ENCODE measurements at places on chromosomes 13 and 19.

- DNase-seq = no peak
Measured at GRCh38 chr19:31946491-31946890, 398.9 kb upstream of the ZNF507 start.

DNA sequence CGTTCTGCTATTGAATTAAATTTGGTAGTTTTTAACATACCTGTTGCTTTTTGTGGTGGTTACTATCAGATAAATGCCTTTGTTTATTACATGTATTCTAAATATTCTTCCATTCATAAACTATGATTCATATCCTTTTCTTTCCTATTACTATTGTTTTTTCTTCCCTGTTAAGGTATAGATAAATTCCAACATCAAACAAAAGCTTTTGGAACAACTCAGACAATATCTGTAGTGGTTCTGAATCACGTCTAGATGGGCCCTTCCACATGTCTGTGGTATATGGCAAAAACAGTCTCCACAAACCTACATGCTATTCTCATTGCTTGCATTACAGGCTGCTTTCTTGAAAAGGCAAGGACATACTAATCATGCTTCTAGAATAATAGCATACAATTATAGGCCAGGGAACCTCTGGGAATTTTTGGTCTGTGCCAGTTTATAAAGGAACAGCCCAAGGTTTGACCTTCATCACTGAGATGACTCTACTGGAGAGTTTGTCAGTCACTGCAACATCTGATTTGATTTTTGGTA lies 6.4 kb downstream of the LRCH1 start:
- DNase-seq = no peak

DNA sequence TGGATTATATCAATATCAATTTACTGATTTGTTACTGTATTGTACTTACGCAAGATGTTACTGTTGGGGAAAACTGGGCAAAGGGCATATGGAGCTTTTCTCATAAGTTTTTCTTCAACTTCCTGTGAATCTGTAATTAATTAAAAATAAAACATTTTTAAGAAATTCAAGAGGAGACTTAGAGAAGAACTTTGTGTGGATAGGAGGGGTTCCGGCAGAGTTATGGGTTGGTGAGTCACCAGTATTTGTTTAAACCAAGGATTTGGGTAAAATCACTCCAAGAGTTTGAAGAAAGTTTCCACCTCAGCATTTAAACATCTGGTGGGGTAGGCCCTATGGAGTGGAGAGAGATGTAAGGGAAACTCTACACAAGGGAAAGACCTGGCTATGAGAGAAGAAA lies 379.6 kb downstream of the TSHZ3 start:
- DNase-seq = no peak

GRCh38 chr13:43937839-43938238 lies 58.1 kb downstream of the LACC1 start:
- DNase-seq = no peak

- no peak for DNase-seq
Measured at GRCh38 chr13:98504371-98504963, 72.4 kb downstream of the STK24 start.

- DNase-seq = peak; percentile 72
Measured at GRCh38 chr13:33228648-33229445, 56.7 kb downstream of the STARD13 start.

- no peak for DNase-seq
Measured at GRCh38 chr13:111033172-111034130, 81.7 kb upstream of the ARHGEF7 start.

Measured in lung (tissue), 17 donors.